RPMI8226 (cell line): ENCODE measurements at places on chromosomes 1 and 21.

DNA sequence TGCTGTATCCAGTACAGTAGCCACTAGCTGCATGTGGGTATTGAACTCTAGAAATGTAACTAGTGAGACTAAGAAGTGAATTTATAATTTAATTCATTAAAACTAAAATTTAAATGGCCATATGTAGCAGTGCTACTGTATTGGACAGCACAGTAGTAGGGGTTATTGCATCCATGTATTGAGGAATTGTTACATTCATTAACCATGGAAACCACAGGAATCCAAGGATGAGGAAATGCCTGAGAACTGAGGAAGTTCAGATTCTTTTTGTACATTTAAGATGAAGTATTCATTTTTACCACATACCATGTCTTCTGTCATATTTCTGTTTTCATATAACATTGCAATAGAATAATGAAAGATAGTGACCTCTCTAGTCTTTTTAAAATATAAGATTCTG is 2.6 kb downstream of the MTF2 start:
- no peak for DNase-seq

- DNase-seq: no peak
Measured at GRCh38 chr21:37253991-37254390, 13.1 kb downstream of the VPS26C start.

DNA sequence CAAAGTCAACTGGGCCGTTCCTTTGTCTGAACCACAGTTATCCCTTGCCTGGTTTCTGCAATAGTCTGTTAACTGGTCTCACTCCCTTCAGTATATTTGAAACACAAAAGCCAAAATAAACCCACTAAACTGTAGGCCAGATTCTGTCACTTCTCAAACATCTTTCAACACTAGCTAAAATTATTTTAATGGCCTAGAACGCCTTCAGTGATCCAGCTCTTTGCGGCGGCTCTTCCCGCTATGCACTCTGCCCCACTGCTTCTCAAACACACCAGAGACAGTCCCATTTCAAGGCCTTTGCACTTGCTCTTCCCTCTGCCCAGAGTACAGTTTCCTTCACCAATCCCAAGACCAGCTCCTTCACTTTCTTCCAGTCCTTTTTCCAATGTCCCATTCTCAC is 9.2 kb downstream of the SAMSN1 start:
- DNase-seq: no peak

- no peak for DNase-seq
Measured at GRCh38 chr21:27196651-27197050, 229.8 kb upstream of the ADAMTS5 start.

DNA sequence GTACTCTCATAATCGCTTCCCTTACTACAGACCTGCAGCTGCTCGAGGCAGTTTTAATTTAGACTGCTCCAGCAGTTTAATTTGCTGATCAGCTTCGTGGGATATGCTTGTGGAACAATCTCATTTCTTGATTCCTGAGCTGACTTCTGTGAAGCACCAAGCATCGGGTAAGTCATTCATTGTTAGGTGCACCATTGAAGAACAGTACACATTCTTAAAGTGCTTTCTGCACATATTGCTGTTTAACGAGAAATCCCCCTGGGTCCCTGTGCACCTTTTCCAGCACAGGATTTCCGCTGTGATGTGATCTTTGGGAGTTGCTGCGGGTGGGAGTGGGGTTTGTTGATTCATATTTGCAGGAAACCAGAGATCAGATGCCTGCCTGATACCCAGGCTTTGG is 9.1 kb downstream of the GALNT2 start:
- DNase-seq: no peak

- no peak for DNase-seq
Measured at GRCh38 chr1:17192394-17193221, 12.3 kb upstream of the PADI1 start.

DNA sequence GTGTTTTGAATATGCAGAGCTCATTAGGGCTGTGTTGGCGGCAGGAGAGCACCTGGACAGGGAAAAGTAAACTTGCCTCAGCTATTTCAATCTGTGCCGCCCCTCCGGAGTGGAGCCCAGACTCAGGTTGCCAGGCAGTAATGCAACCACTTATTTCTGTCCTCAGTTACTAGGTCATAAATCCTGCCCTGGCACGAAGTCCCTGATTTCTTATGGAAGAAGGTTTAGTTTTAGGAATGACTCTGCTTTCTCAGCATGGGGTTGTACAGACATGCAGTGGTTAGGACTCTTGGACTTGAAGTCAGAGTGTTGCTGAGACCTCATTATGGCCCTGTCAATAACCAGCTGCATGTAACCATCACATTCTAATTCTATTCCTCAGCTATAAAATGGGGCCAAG is 98.3 kb upstream of the FGGY start:
- no peak for DNase-seq

- no peak for DNase-seq
Measured at GRCh38 chr1:48726139-48726538, 50.6 kb downstream of the BEND5 start.

- no peak for DNase-seq
Measured at GRCh38 chr1:51418384-51418959, 88.1 kb upstream of the TTC39A start.

DNA sequence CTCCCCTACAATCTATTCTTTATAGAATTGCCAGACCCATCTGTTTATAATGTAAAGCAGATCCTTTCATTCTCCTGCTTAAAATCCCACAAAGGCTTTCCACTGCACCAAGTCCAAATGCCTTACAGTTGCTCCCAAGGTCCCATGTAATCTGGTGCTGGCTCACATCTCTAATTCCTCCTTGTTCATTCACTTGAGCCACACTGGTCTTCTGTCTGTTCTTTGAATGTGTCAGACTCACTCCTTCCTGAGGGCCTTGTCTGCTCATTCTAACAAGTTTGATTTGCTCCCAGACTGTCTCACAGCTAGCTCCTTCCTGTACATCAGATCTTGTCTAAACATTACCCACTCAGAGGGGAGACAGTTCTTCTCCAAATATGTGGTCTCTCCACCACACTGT is 38.9 kb downstream of the ALG14 start:
- DNase-seq: no peak

DNA sequence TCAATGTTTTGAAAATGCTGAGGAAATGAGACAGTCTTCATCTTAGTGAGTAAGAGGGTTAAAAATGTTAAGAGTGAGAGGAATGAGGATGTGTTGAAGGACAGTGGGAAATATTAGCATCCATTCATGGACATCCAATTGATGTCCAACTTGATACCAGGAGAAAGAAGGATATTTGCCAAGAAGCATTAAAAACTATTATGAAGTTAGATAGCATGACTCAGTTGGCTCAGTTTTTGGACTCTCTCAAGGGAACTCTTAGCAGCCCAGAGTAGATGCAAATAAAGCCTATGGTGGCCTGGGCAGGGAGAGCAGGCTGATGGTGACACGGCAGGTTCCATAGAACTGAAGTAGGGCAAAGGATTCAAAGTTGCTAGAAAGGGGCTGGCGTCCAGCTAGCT is 171.0 kb downstream of the ZZZ3 start:
- no peak for DNase-seq

DNA sequence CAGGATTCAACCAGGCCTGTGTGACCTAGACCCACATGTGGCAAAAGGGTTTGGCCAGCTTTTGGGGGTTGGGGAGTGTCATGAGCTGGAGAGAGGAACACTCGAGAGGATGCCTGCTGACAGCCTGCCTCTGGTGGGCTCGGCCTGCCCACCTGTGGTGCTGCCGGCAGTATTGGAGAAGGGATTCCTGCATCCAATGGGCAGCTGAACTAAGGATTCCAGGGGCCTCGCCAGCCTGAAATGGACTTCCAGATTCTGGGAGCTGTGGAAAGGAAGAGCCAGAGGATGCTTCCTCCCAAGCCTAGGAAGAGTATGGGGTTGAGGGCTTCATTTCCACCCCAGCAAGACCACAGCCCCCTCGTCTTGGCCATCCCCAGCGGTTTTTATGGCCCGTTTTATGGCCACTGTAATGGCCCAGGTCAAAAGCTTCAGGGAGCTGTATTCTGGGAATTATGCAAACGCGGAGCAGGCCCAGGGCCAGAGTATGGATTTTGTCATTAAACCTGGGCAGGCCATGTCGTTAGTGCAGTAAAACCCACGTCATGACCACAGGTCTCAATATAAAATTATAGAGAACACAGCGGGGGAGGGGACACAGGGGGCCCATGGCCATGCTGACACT is 63.6 kb downstream of the TMEM53 start:
- DNase-seq: no peak

DNA sequence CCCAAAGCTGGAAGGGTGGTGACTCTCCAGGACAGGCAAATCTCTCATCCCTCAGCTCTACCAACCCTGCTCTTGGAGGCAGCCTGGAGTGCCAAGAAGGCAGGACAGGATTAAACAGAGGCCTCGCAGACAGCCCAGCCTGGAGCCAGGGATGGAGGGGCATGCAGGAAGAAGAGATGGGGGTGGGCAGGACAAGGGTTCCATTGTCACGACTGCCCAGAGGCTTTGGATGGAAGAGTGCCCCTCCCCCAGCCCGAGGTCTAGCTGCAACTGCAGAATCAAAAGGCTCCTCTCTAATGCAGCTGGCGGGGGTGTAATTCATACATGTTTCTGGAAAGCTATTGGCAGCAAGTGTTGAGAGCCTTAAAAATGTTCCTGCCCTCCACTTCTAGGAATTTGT is 8.8 kb downstream of the RAB7B start:
- no peak for DNase-seq
